ENCODE measurements at places on chromosomes 6 and 20.
A peak's percentile ranks its signal among the peaks of the same experiment; 100 is the strongest.

DNA sequence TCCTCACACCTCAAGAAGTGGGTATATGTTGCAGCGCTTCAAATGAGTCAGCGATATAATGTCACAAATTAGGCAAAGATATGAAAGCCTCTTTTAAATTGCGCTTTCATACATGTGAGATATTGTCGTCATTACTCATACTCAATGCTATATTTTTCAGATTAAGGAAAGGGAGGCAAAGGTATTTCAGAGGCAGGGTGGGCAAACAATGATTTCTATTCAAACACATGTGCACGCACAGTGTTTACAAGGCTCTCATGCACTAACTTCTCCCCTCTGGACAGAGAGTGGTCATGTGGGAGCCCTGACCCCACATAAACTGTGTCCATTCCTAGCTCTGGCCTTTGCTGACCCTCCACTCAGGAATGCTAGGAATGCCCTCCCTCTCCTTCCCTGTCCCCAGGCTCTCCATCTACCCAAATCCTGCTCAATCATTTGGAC lies 112.1 kb upstream of the TMEM170B start:
- DNase-seq: no peak

GRCh38 chr6:73624896-73625295 lies 28.9 kb downstream of the SLC17A5 start:
- no peak for DNase-seq

DNA sequence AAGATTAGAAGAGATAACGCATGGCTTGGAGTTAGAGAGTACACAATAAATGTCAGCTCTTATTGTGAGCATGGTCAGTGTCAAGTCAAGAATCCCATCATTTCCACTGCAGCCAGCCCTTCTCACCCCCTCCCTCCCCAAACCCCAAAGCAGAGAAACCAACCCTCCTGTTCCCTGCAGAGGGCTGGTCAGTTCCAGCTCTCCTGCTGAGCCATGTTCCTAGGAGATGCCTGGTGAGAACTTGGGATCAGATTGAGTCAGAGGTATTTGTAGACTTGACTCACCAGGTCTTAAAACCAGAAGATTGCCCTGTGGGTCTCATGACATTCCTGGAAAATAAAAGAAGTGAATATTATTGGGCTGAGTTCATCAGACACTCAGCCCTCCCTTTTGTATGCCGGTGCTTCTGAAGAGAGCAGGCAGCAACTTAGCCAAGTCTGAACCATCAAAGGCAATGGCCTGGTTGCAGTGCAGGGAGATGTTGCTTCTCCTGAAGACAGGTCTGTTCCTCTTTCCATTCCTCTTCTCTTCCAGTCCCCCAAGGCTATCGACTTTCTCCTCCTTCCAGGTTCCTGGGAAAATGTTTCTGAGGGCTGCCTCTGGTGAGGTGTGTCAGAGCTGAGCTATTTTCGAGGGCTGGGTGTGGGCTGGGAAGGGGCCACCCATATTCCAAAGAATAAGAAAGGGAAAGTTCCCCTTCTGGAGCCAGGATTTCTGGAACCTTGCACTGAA lies 278.2 kb upstream of the SUPT3H start:
- peak; percentile 89 for DNase-seq

DNA sequence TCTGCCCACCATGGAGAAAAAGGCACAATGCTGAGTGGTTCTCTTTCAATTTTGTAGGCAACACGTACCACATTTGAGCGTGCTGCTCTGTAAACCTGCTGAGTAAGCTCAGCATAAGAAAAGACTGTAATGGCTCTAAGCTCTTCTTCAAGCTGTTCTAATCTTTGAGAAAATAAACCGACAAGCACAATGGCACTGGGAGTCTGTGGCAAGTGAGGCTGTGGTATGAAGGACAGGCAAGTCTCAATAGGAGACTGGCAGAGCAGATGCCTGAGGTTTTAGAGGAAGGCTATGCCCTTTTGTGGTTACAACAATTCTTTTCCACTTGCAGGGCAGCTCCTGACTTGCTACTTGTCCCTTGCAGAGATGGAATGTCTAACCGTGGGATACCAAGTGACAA lies 136.7 kb upstream of the EXOC2 start:
- no peak for DNase-seq

GRCh38 chr6:45567879-45568278 lies 190.1 kb upstream of the SUPT3H start:
- DNase-seq: no peak

DNA sequence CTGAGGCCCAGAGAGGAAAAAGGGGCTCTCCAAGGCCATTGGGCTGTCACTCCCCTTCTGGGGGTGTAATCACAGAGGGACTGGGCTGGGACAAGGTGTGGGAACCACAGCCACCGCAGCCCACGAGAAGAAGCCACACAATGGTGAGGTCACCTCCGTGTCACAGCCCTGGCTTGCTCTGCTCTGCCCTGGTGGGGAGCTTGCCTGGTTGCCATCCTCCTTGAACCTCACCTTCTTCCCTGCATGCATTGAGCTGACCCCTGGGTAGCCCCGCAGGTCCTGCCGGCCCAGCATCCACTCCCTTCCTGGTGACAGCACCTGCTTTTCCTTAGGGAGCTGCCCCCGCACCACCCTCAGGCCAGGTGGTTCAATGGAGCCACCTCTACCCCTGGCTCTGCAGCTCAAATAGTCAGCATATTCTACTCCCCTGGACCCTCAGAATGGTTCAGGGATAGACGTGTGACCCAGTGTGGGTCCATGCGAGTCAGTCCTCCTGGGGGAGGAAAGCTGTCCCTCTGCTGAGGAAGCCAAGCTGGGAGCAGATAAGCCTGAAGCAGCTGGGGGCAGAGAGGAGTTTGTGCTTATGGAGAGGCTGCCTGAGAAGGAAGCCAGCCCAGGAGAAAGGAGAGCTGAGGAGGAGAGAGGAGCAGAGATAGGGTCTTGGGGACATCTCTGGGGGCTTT lies 21.3 kb downstream of the RBM38 start:
- no peak for DNase-seq

GRCh38 chr6:95693108-95693507 lies 115.8 kb downstream of the MANEA start:
- DNase-seq: peak; percentile 2

GRCh38 chr6:92667843-92668242 lies 751.5 kb downstream of the EPHA7 start:
- no peak for DNase-seq

- DNase-seq: peak; percentile 79
Measured at GRCh38 chr20:62136283-62137091, 6.7 kb downstream of the PSMA7 start.

- no peak for DNase-seq
Measured at GRCh38 chr20:14568225-14568624, 230.8 kb upstream of the FLRT3 start.

DNA sequence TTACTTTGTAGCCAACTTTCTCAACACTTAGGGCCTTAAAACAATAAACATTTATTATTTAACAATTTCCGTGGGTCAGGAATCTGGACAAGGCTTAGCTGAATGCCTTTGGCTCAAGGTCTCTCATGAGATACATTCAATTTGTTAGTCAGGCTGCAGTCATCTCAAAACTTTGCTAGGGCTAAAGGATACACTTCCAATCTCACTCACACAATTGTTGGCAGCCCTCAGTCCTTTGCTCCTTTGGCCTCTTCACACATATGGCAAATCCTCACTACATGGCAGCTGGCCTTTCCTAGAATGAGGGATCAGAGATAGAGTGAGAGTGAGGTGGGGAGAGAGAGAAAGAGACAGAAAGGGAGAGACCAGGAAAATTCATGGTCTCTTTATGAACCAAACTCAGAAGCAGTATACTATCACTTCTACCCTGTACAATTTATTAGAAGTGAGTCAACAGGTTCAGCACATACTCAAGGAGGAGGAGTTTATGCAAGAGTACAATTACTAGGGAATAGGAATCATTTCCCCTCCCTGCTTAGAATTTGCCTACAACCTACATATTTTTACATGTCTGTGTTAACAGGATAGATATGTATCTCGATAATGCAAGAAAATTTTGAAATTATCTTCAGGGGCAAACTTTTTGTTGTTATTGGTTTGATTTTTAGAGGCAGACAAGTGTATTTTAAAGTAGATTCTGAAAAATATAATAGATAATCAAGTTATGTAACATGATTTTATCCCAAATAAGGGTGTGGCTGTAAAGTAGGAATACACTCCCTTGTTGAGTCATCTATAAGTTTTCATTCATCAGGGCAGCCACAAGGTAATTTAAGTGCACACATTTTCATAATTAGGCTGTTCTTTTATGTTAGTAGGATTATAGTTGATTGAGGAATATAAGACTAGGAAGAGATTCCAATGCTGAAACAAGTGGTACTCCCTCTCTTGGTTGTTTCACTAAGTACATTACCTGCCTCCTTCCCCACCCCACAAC lies 85.9 kb upstream of the HMGCLL1 start:
- no peak for DNase-seq
